ENCODE measurements at places on chromosomes 2 and 18.
A peak's percentile ranks its signal among the peaks of the same experiment; 100 is the strongest.

DNA sequence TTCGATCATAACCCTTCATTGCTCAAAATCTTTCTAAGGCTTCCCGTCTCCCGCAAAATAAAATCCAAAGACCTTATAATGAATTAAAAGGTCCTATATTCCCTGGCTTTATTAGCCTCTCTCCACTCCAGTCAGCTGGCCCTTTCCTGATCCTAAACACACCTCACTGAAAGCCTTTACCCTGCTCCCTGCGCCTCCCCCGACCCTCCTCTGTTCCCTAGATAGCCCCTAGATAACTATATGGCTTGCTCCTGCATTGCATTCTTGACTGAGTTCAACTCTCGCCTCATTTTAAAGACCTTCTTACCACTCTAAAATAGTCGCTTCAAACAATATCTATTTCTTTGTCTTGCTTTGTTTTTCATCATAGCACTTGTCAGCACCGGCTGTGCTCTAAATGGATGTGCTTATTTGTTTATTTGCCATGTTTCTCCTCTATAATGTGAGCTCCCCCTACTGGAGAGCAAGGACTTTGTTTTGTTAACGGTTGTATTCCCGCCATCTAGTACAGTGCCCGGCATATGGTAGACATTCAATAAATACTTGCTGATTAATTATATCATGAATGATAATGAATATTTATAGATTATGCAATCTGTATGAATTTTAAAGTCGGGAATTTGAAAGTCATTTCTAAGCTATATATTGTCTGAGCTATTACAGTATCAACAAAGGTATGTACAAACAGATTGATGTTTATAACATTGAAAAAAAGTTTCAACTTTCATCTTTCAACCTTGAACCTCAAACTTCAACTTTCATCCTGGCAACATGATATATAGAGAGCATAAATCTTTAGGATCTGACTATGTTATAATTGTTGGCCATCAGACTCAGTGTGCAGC lies 32.4 kb upstream of the VIT start:
- peak; percentile 93 for DNase-seq

DNA sequence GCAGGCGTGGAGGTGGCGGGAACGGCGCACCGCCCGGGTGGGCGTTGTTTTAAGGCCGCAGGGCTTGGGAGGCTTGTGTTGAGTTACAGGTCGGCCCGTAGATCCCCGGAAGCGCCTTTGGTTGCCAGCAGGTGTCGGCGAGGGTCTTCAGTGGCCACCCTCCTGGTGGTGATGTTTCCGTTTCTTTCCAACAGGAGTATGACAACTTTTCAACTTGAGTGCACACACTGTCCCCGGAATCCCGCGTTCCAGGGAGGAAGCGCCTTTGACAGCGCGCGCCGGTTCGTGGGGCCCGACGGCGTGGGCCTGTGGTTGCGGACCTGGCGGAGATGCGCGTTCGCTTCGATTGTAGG lies 1.0 kb upstream of the HDAC4 start:
- DNase-seq, result peak; percentile 62

- no peak for DNase-seq
Observed at GRCh38 chr2:75153221-75153620, 46.1 kb downstream of the TACR1 start.

DNA sequence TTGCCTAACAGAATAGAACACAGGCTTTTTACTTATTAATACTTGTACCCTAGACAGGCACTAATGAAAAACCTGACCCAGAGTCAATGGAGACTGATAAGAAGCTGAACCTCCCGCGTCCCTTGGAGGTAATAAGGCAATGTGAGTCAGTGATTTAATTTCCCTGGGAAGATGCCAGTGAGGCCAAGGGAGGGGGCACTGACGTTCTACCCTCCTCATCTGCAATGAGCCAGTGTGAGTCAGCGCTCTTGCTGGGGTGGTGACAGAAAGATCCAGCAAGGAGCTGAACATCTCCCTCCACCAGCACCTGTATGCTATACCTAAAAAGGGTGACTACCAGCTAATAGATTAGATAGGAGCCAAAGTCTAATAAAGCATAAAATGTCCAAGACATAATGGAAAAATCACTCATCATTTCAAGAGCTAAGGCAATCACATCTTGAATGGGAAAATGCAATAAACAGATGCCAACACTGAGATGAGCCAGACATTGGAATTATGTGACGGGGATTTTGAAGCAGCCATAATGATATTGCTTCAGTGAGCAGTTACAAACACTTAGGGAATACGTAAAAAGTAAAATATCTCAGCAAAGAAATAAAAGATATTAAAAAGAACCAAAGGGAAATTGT lies 116.9 kb downstream of the TPGS2 start:
- peak; percentile 80 for DNase-seq

DNA sequence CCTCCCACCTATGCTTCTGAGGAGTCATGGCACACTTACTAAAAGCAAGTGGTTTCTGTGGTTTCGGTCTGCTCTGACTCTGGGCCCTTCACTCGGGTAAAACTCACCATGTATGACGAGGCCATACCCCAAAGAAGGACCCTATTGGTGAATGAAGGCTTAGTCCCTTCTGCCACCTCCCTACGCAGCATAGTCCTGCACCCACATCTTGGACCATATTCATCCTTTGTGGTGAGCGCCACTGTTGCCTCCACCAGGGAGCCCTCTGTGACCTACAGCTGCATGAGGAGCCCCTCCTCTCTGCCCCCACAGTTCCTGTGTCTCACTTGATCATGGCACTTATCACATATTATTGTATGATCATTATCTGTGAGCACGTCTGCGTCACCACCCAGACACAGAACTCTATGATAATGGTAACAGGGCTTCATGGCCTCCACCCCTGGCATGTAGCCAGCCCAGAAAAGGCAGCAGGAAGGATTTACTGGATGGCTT lies 113.3 kb downstream of the TFCP2L1 start:
- DNase-seq, result no peak

- no peak for DNase-seq
Observed at GRCh38 chr2:63218800-63219526, 168.3 kb downstream of the OTX1 start.

- peak; percentile 86 for DNase-seq
Observed at GRCh38 chr2:189150033-189150432, 29.5 kb downstream of the COL5A2 start.

- no peak for DNase-seq
Observed at GRCh38 chr2:9140645-9141044, 66.0 kb upstream of the ASAP2 start.

- DNase-seq, result peak; percentile 65
Observed at GRCh38 chr2:27356056-27356381, 545 bp downstream of the GTF3C2 start.

GRCh38 chr18:47730795-47731194 lies 199.7 kb downstream of the SMAD2 start:
- no peak for DNase-seq

DNA sequence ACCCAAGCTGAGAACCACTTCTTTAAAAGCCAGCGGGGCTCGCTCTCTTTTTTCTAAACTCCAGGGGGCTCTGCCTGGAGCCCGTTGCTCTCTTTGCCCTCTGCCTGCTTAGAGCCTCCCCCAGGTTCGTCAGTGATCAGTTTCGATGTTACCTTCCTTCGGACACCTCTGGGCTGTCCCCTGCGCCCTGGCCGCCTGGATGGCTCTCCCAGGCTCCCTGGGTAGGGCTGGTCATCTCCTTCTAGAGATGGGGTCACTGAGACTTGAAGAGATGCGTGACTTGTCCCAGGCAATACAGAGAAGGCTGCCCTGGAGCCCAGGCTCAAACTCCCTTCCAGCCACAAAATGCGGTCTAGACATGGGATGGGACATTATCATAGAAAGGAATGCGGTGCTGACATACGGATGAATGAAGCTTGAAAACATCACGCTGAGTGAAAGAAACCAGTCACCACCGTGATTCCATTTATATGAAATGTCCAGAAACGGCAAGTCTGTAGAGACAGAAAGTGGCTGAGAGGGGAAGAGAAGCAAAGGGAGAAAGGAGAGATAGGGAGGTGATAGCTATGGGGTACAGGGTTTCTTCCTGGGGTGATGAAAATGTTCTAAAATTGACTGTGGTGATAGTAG lies 14.6 kb downstream of the KCNF1 start:
- DNase-seq, result no peak

DNA sequence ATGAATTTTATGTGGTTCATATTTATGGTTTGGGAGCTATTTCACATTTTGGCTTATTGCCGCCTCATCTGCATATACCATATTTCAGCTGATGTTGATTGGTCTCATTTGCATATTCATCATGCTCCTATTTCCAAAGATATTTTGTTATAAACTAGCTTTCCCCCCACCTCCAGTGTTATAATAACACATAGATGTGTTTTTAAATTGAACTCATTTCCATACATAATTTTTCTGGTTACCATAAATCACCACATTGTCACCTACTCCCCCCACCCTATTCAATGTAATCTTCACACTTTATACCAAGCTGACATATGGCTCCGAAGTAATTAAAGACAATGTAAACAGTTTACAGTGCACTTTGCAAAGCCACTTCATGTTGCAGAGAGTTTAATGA lies 101.2 kb downstream of the FSHR start:
- no peak for DNase-seq

- peak; percentile 28 for DNase-seq
Observed at GRCh38 chr2:120203251-120204021, 19.8 kb downstream of the TMEM185B start.

DNA sequence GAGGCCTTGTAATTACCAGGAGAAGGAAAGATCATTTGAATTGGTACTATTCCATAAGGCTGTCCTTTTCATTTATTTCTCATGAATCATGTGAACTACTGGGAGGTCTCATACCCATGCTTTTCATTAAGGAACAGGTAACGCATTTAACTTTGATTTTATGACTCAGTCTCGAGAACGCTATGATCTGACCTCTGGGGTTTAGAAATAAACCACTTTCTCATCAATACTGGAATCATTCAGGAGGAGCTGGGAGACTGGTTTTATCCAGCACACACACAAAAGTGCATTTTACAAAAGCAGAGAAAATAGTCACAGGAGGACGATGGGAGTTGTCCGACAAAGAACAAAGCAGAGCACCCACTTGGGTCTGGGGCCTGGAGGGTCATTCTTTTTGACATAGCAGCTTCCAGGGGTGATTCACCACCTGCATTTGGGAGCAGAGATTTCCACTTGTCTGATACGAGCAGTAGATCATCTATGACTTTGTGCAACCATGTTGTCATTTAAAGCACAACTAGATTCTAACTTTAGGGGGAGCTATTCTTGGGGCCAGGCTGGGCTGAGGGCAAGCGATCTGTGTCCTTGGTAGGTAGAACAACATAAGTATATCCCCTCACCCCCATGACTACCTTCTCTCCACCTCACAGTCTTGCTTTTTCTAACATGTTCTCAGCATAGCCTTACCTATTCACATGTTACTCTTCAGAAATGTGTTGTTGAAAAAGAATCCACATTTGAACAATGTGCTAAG lies 95.9 kb upstream of the SCG2 start:
- no peak for DNase-seq

- DNase-seq, result peak; percentile 54
Observed at GRCh38 chr18:28284132-28284531, 107.2 kb upstream of the CDH2 start.

DNA sequence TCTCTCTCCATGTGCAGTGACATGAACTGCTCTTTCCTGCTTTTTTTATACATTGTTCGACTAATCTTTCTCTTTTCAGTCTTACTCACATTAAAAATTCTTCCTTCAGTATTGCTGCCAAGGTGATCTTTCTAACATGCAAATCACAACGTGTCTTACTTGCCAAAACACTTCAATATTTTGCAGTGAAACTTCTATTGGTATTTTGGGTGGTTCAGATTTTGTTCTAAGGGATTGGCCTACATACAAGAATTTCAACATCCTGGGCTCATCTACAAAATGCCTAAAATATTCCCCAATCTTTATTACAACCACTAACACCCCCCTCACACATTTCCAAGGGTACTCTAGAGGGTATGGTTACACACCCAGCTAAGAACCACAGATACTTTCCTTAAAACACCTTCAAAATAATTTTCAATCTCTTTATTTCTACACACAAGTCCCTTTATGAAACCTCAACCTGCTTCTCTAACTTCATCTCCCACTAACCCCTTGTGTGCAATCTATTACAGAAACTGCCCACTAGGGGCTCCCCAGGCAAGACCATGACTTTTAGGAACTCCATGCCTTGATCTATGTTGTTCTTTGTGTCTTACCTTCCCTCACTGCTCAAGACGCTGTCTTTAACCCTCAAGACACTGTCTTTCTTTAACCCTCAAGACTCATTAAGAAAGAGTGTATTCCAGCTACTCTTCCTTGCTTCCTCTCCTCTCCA lies 50.9 kb downstream of the COL3A1 start:
- peak; percentile 62 for DNase-seq

DNA sequence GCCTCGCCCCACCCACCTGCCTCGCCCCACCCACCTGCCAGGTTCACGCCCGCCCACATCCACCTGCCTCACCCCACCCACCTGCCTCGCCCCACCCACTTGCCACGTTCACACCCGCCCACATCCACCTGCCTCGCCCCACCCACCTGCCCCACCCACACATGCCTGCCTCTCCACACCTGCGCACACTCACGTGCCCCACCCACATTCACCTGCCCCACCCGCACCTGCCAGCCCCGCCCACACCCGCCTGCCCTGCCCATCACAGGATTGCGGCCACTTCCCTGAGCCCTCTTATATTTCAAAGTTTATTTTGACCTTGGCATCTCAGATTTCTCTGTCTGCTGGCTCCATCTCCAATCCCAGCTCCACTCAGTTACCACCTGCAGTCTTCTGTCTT lies 217.5 kb upstream of the SOX11 start:
- DNase-seq, result no peak

- peak; percentile 90 for DNase-seq
Observed at GRCh38 chr2:128260239-128261138, 58.2 kb downstream of the HS6ST1 start.

DNA sequence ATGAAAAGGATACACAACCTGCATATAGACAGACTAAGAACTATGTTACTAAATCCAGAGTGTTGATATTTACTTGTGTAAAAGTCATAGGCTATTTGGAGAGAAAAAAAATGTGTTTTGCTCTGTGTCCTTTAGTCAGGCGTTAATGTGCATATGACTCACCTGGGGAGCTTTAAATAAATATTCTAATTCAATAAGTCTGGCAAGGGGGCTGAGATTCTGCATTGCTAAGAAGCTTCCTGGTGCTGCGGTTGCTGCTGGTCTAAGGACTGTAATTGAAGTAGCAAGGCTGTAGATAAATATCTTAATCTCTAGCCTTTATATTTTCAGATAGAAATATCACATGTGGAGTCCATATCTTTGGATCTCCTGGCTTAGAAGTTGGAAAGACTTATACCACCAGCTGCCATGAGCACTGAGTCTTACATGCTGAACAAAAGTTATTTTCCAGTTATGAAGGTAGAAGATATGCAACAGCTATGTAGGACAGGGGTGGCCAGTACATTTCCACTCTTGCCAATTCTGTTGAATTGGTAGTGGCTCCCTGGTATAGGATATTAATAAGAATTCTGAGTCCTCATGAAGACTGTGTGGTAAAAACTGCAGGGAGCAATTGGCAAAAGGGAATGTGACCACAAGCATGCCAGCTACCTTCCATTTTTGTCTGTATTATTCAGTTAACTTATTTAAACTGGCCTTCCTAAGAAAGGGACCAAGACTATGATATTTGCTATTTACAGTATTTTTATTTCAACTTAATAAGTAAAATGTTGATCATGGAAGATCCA lies 4.8 kb downstream of the SPAG16 start:
- no peak for DNase-seq

GRCh38 chr18:2425426-2426317 lies 145.6 kb downstream of the METTL4 start:
- peak; percentile 24 for DNase-seq

GRCh38 chr2:47295981-47296635 lies 106.8 kb upstream of the MSH2 start:
- no peak for DNase-seq

GRCh38 chr2:66301767-66302140 lies 133.2 kb upstream of the MEIS1 start:
- no peak for DNase-seq

- DNase-seq, result no peak
Observed at GRCh38 chr18:51287818-51288508, 90.5 kb upstream of the MEX3C start.

All from adipocyte (in vitro differentiated cells).